ENCODE measurements at places on chromosomes 5 and 9.

GRCh38 chr5:40606077-40606765 lies 73.5 kb upstream of the PTGER4 start:
- DNase-seq, result no peak

GRCh38 chr5:147152086-147152485 lies 82.7 kb upstream of the STK32A start:
- no peak for DNase-seq

- no peak for DNase-seq
Measured at GRCh38 chr5:135319928-135320606, 79.0 kb downstream of the MACROH2A1 start.

- no peak for DNase-seq
Measured at GRCh38 chr5:8906303-8906967, 639.4 kb downstream of the SEMA5A start.

- DNase-seq, result no peak
Measured at GRCh38 chr5:143573568-143574170, 170.2 kb upstream of the NR3C1 start.

- no peak for DNase-seq
Measured at GRCh38 chr9:90331826-90332575, 310.6 kb downstream of the DIRAS2 start.

GRCh38 chr5:154714266-154714986 lies 40.8 kb upstream of the LARP1 start:
- DNase-seq, result peak; percentile 43

GRCh38 chr5:135977375-135977928 lies 22.7 kb upstream of the LECT2 start:
- DNase-seq, result no peak

DNA sequence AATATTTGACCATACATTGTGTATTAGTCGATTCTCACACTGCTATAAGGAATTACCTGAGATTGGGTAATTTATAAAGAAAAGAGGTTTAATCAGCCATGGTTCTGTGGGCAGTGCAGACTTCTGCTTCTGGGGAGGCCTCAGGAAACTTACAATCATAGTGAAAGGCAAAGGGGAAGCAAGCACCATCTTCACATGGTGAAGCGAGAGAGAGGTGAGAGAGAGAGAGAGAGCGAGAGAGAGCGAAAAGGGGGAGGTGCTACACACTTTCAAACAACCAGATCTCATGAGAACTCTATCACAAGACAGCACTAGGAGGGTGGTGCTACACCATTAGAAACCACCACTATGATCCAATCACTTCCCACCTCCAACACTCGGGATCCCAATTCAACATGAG lies 4.1 kb upstream of the GRAMD2B start:
- DNase-seq, result no peak

DNA sequence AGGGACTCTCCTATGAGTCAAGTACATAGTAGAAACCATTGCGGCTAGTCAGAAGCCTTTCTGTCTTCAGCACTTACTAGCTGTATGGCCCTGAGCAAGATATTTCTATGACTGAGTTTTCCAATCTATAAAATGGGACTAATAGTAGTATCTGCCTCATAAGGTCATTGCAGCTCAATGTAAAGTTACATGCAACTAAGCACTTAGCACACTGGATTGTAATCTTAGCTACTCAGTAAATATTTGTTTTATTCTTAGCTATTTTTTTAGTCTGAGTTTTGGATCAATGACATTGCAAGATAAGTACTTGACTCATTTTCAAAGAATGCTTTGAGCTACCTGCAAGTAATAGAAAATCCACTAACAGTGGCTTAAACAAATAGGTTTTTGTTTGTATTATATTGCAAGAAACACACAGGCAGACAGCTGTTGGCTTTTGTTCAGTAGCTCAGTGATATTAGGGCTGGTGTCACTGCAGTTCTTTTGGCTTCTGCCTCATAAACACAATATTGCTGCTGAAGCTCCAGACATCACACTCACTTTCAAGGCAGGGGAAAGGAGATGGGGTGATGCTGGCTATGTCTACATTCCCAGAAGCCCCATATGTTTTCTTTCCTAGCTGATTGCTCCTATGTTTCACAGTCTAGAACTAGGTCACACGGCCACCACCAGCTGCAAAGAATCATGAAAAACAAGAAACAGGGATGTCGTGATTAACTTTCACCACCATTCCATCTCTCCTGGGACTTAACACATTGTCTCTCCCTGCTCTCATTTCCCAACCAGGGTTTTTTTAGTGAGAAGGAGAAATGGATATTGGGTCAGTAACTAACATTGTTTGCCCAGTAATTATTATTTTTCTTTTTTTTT lies 26.9 kb upstream of the FAT2 start:
- DNase-seq, result no peak

GRCh38 chr9:108761655-108762347 lies 94.0 kb downstream of the ACTL7B start:
- DNase-seq, result peak; percentile 35

GRCh38 chr9:94150890-94151650 lies 66.8 kb downstream of the PTPDC1 start:
- DNase-seq, result no peak

GRCh38 chr5:154522284-154522683 lies 44.3 kb upstream of the HAND1 start:
- DNase-seq, result no peak

- no peak for DNase-seq
Measured at GRCh38 chr9:137771580-137771979, 106.0 kb upstream of the CACNA1B start.

DNA sequence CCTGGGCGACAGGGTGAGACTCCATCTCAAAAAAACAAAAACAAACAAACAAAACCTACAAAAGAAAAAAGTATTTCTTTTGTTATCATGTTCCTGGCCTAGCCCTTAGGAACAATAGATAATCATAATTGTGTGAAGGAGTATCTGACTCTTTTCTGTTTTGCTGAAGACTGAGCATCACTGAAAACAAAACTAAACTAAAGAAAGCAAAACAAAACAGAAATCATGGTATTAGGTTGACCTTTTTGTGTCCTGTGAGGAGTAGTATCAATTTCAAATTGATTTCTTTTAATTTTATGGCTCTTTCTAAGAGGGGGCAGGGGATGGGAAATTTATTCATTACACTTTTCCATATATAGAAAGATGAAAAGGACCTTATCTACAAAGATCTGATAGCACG lies 246.0 kb downstream of the YTHDC2 start:
- no peak for DNase-seq

DNA sequence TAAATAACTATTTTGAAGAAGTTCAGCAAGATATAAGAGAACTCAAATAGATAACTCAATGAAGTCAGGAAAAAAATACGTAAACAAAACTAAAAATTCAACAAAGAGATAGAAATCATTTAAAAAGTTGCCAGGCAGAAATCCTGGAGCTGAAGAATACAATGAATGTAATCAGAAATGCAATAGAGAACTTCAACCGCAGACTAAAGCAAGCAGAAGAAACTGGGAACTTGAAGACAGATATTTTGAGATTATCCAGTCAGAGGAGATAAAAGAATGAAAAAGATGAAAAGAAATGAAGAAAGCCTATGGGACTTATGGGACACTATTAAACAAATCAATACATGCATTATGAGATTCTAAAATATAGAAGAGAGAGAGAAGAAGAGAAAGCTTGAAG lies 129.1 kb upstream of the LPAR1 start:
- DNase-seq, result no peak

DNA sequence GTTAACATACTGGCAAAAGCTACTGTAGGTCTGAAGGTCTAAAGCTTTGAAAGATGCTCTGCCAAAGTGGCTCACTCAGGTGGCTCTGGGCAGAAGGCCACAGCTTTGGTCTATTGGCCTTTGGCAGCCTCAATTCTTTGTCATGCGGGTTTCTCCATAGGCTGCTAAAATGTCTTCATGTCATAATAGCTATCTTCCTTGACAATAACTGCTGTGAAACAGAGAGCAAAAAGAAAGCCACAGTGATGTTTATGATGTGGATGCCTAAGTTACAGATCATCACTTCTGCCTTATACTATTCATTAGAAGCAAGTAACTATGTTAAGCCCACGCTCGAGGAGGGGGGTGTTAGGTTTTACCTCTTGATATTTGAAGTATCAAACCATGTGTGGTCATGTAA lies 906.1 kb upstream of the CDH9 start:
- no peak for DNase-seq

GRCh38 chr5:77498952-77499351 lies 6.8 kb upstream of the WDR41 start:
- DNase-seq, result no peak

DNA sequence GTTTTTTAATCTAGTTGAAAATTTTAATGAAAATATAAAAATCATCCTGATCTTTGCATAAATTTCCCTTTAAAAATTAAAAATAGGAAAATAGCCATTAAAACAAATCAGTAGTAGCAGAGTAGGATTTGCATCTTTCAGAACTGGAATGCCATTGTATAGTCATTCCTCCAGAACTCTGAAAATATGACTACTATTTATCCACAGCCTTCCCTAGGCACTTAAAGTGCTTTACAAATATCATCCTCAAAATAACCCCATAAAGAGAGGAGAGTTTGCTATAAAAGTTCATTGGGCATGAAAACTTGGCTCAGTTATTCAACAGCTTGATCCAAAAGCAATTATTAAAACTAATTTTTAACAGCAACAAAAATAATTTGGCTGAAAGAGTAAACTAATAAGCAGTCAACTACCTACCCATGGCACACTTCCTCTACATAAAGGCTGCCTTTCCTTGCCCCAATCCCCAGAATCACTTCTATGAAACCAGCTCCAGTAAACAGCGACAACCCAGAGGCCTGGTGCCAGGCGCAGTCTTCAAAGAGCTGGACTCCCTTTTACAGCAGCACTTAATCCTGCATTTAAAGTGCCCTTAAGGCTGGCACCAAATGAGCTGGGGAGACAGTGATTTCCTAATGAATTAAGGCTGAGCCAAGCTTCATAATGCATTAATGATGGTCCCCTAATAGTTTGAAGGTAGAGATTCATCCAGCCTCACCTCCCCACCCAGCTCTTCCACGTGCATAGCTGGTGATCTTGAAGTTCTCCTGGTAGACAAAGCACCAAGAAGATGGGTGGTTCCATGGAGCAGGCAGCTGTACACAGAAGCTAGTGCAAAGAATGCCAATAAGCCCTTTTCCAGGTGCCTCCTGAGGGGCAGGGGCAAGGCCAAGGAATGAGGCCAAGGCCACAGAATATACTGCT lies 36.1 kb downstream of the LHFPL2 start:
- DNase-seq, result no peak

DNA sequence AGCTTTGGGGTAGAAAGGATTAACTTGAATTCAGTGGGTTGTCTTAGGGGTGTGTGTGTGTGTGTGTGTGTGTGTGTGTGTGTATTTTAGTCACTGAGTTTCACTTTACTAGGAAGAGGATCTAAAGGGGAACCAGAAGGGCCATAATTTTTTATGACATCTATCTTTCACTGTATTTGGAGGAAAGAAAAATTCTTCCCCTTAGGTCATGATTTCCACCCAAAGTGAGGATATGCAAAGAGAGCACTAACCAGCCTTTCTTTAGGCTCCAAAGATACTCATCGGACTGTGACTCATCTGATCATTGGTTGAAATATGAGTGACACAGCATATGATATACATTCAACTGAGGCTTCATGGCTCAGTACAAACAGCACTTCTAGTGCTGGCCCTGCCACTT lies 75.2 kb upstream of the RASGRF2 start:
- no peak for DNase-seq

GRCh38 chr5:168820874-168821273 lies 241.7 kb upstream of the PANK3 start:
- DNase-seq, result no peak

DNA sequence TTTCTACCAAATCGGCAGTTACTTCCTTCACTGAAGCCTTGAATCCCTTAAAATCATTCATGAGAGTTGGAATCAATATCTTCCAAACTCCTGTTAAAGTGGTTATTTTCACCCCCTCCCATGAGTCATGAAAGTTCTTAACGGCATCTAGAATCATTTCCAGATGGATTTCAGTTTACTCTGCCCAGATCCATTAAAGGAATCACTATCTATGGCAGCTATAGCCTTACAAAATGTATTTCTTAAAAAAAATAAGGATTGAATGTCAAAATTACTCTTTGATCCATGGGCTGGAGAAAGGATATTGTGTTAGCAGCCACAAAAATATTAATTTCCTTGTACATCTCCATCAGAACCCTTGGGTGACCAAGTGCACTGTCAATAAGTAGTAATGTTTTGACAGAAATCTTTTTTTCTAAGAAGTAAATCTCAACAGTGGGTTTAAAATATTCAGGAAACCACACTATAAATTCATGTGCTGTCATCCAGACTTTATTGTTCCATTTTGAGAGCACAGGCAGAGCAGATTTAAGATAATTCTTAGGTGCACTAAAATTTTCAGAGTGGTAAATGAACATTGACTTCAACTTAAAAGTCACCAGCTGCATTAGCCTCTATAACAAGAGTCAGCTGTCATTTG lies 767.7 kb downstream of the DTWD2 start:
- no peak for DNase-seq

- DNase-seq, result no peak
Measured at GRCh38 chr9:124272979-124273378, 15.2 kb downstream of the NEK6 start.

GRCh38 chr9:20200991-20201431 lies 412.2 kb upstream of the SLC24A2 start:
- DNase-seq, result no peak

DNA sequence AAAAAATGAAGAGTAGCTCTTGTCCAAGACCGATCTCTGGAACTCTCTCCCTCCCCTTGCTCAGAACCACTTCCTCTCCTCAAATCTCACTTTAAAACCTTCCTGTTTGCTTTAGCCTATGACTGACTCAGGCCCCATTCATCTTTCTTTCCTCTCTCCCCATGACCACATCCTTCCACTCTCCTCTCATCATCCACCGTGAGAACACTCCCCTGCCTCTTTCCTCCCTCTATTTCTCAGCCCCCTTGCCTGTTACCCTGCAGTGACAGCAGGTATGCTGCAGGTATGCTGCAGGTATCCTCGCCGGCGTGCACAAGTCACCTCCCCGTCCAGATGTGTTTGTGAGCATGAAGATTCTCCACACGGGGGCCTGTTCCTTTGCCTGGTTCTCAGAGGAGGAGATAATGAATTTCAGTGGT lies 505.3 kb downstream of the CCDC171 start:
- no peak for DNase-seq

- DNase-seq, result no peak
Measured at GRCh38 chr9:131727184-131727759, 12.6 kb downstream of the RAPGEF1 start.

GRCh38 chr5:137880313-137880712 lies 8.9 kb upstream of the PKD2L2 start:
- DNase-seq, result no peak

GRCh38 chr5:158814521-158814920 lies 285.2 kb downstream of the EBF1 start:
- DNase-seq, result no peak

DNA sequence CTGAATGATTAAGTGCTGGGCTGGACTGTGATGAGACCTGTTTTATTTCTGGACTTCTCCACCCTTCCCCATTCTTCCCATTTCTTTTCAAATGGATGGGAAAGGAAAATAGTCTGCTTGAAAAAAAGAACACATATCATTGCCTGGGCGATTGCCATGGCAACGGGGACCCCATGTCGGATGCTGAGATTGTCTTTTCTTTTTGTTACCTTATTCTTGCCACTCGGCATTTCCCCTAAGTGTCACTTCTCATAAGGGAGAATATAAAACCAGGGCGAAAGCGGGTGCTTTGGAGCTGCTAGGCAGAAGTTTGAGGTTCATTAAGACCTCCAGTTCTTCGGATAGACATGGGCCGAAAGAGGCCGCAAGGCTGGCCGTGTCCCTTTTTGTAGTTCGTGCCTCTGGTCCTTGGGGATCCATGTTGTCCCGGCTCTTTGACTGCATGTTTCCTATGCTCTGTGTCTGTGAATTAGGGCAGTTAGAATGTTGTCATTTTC lies 763 bp downstream of the FGD3 start:
- no peak for DNase-seq
